H4 (cell line): ENCODE measurements at places on chromosomes 2 and 18. TPM values are rescaled to one million over a fixed set of nuclear protein-coding genes. Genes with fewer than 3 reads are reported as not detected.

CFC1 gene
- total RNA-seq: 0.39 TPM in 1 of 2 replicates, not detected in the other

SERPINB11 gene
- not detected in 2 replicates for total RNA-seq

GKN1 gene
- not detected in 2 replicates for total RNA-seq

XIRP2 gene
- total RNA-seq: not detected in 2 replicates

IL36RN gene
- total RNA-seq: not detected in 2 replicates

GKN2 gene
- not detected in 2 replicates for total RNA-seq

ADCYAP1 gene
- total RNA-seq: 0.47 and 0.83 TPM in 2 replicates
